ENCODE measurements at places on chromosomes 2 and 18. TPM values are rescaled to one million over a fixed set of nuclear protein-coding genes. Genes with fewer than 3 reads are reported as not detected.

Gene MALL
- total RNA-seq: 130 TPM

Gene C2orf76
- 11.0 TPM for total RNA-seq

Gene DSC2
- 1.5 TPM for total RNA-seq

Gene DLX1
- total RNA-seq: 3.5 TPM

Gene RAB6C
- not detected for total RNA-seq

Gene C2orf49
- 18.6 TPM for total RNA-seq

Gene GRP
- total RNA-seq: not detected

Gene SLC9A4
- total RNA-seq: not detected

Gene DSG1
- not detected for total RNA-seq

Gene EVA1A
- total RNA-seq: 12.3 TPM

Gene REG3G
- total RNA-seq: not detected

Gene IGFBP5
- total RNA-seq: 0.31 TPM

Gene DCDC2C
- 0.36 TPM for total RNA-seq

Gene CIB4
- not detected for total RNA-seq

Gene SLC9A2
- total RNA-seq: 3.2 TPM

Gene ALPG
- not detected for total RNA-seq

Gene KCNS3
- total RNA-seq: 1.2 TPM

Gene RAB6D
- not detected for total RNA-seq

Gene GPR17
- total RNA-seq: not detected

Gene PLEK
- total RNA-seq: not detected

Gene ASB18
- not detected for total RNA-seq

Gene TSPYL6
- total RNA-seq: not detected

Gene PCARE
- not detected for total RNA-seq

Gene REG1B
- total RNA-seq: not detected

Gene NHEJ1
- total RNA-seq: 15.0 TPM

Gene OTX1
- 3.5 TPM for total RNA-seq

Gene MAB21L4
- total RNA-seq: not detected

Gene GLI2
- 18.5 TPM for total RNA-seq

Gene OR6B2
- not detected for total RNA-seq

Gene LHCGR
- total RNA-seq: not detected

Gene GALNT5
- total RNA-seq: 2.8 TPM

Gene CAPN14
- not detected for total RNA-seq

Gene SLC16A14
- 1.5 TPM for total RNA-seq

Gene METTL8
- 23.2 TPM for total RNA-seq

Gene PSMA8
- total RNA-seq: not detected

Gene LOXHD1
- total RNA-seq: not detected

Gene ITGAV
- 52.8 TPM for total RNA-seq

Gene PLGLB2
- total RNA-seq: not detected

Gene MDH1B
- total RNA-seq: 1.6 TPM

Gene MBD5
- total RNA-seq: 6.2 TPM

Gene CACNB4
- 0.14 TPM for total RNA-seq

Gene CCL20
- 4.4 TPM for total RNA-seq

Gene ANKRD62
- not detected for total RNA-seq

Gene KLF7
- 28.4 TPM for total RNA-seq

Gene PDE1A
- total RNA-seq: 0.08 TPM

Gene OSBPL1A
- total RNA-seq: 9.9 TPM

Gene HOXD8
- 6.6 TPM for total RNA-seq

Gene SLC19A3
- total RNA-seq: 3.6 TPM

Gene FBXO11
- 37.6 TPM for total RNA-seq

Gene CUL3
- total RNA-seq: 68.8 TPM

Gene MARCHF4
- total RNA-seq: 57.2 TPM

Gene AGPS
- 34.8 TPM for total RNA-seq

Gene DNER
- 8.5 TPM for total RNA-seq

Gene CABLES1
- total RNA-seq: 12.6 TPM

Gene CD8A
- total RNA-seq: 0.29 TPM

Gene GAL3ST2
- 0.28 TPM for total RNA-seq

Gene POTEJ
- total RNA-seq: not detected

Gene CNDP1
- total RNA-seq: not detected

Gene TMEM247
- total RNA-seq: not detected

All from A549 treated with CpdA at 1 μM for 4 hours (cell line).